ENCODE measurements at places on chromosomes 13 and 19.

DNA sequence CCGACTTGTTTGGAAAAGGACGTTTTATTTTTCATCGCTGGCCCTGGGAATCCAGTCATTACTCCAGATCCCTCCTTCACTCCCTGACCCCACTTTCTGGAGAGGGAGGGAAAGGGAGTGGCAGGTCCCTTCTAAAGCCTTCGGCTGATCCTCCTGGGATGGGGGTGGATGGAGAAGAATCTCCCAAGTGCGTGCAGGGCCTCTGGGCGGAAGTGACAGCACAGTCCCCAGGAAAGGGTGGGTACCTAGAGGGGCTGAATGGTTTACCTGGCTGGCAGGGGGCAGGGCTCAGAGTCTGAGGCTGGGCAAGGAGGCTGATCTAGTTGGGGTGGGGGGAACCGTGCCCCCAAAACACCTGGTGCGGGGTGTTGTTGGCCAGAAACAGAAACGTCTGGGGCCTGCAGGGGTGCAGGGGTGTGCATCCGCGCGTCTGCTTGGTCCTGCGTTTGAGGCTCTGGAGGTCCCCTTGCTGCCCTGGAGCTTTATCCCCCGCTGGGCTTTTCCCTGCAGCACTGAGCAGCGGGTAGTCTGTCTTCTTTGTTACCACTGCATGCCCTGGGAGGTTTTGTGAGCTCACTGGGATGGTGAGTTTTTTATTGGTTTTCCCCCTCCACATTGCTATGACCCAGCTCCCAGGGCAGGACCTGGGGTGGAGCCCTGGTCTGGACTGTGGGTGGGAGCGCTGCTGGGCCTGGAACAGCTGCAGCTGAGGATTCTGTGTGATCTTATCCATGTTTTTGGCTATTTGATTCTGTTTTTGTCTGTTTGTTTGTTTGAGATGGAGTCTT, 3.0 kb upstream of the ZNF628 start:
- DNase-seq = no peak

DNA sequence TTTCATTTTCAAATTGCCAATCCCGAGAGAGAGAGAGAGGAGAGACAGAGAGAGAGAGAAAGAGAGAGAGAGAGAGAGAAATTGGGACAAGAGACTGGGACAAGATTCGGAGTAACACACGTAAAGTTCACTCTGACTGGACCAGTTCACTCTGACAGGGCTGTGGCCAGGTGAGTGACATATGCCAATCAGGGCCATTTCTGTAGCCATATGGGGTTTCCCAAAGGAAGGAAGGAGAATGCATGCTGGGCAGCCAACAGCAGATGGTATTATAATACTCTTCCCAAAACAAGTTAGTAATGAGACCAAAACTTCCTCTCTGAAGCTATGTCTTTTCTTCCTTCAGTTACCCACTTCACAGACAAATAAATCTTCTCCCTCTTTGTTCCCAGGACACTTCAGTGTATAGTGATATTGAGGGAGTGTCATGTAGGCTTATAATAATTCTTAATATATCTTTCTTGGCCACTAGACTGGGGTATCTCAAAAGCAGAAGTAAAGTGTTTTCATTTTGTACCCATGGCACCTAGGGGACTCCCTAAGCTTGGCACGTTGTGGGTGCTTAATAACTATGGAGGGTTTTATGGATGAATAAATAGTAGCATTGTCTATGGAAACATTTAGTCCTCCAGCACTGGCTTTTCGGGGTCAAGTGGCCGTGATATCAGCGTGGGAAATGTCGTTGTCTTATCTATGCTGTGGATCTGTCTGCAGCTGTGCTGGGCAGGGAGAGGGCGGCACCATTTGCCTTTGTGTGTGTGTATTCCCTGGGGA, 51.6 kb downstream of the SERP2 start:
- no peak for DNase-seq

DNA sequence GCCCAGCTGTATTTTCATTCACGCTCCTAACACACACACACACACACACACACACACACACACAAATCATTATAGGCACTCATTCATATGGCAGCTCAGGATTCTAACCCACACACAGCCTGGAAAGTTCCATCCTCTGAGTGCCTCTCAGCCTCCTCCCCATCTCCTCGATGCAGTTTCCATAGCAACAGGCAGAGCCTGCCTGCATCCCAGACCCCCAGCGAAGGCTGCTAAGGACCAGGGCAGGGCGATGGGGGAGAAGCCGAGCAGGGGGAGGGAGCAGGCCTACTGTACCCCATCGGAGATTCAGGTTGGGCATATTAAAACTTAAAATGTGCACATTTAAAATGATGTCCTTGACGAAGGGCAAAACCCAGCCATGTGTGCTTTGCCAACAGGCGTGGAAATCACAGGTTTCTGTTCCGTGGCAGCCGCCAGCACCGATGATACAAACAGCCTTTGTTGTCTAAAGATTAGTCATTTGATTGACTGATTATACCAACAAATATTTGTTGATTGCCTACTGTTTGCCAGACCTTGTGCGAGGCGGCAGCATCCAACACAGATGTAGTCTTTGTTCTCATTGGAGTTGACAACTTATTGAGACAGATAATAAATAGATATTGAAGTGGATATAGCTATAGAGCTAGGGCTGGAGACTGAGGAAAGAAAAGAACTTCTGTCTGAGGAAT, 43.8 kb upstream of the USP29 start:
- DNase-seq = no peak

DNA sequence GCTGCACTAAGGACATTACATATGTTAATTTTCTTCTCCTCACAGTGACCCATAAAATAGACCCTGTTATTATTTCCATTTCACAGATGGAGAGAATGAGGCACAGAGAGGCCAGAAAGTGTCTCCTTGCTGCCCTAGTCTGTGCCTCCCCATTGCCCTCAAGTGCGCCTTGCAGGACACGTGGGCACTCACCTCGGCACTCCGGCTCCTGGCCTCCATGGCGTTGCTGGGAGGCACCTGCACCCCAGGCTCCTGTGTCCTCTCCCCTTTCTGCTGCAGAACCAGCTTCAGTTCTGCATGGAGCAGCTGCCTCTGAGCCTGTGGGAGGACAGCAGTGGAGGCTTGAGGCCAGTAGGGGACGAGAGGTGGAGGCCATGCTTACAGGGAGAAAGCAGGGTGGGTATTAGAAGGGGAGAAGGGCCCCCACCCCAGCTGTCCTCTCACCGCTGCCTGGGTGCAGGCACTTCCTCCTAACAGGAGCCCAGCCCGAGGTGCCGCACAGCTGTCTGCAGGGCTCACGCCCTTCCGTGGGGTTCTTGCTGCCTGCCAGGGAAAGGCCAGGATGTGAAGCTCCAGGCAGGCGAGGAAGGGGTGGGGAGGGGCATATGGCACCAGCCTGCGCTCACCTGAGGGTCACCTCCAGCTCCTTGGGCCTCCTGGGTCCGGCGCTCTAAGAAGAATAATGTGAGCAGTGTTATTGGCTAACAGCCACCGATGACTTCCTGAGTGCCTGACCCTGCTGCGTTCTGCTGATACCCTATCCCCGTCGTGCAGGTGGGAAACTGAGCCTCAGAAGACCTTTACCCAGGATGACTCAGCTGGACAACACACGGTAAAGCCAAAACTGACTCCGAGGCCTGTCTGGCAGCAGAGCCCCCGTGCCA, 5.2 kb downstream of the PRX start:
- peak; percentile 8 for DNase-seq

GRCh38 chr19:52957591-52957990, 5.1 kb downstream of the ZNF816 start:
- DNase-seq = no peak

DNA sequence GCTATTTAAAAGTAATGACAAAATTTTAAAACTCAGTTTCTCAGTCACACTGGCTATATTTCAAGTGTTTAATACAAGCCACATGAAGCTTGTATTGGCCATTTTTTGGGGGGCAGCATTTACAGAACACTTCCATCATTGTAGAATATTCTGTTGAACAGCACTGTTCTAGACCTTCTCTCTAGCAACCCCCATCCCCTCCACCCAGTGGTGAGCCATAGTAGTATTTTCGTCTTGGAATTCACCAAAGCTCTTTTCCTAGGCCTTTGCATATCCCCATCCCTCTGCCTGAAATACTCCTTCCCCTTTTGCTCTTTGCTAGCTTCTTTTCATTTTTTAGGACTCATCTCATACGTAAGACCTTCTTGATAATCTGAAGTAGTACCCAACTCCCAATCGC, 99.5 kb downstream of the ZC3H13 start:
- no peak for DNase-seq

DNA sequence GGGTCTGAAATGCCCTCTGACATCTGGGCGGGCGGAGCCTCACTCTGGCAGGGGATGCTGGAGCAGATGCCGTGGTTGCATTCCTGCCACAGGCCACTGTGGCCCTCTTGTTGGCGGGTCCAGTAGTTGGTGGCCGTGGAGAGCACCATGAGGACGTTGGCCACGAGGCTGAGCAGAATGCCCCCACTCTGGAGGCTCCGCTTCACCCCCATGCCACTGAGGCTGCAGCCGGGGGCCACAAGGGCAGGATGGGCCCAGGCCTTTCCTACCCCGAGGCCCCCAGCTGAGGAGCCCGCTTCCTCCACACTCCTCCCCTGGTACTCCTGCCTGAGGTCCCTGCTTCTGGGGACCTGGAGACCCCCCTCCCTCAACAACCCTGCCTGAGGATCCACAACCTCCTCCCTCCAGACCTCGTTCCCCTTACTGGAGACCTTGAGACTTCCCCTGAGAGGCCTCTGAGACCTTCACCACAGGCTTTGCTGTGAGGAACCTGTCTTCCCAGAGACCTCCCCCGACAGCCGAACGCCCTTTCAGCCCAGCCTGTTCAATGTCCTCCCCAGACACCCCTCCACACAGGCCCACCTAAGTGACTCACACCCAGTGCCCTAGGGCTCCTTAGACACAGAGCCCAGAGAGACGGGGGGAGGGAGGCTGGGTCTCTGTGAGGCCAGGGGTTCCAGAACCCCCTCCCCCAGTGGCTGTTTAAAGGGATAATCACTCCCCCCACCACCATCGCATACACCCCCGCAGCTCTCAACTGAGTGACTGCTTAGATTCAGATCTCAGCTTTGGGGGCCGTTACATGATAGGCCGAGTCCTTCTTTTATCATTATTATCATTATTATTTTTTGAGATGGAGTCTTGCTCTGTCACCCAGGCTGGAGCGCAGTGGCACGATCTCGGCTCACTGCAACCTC, at the start of gene CLDND2:
CLDND2 (minus strand) TSS at position 638 of the 917 bp plus-strand sequence; CDS start at position 212, 426 bp downstream.
- peak; percentile 65 for DNase-seq

DNA sequence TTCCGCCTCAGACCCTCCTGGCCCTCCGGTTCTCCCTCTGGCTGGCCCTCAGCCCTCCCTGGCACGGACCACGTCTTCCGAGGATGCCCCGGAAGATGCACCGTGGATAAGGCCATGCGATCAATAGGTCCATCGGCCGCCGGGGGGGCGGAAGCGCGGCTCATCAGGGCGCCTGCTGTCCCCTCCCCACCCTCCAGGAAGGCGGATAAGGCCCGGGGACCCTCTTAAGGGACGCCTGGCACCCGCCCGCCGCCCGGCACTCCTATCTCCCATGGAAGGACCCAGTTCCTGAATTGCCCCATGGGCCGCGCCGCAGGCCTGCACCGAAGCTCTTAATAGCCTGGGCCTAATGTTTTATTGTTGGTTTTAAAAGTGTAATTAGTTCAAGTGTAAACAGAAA, 46.2 kb upstream of the TCF3 start:
- DNase-seq = no peak

GRCh38 chr19:41670755-41671154, 17.3 kb downstream of the CEACAM7 start:
- DNase-seq = no peak

GRCh38 chr19:51059715-51060114, 5.2 kb downstream of the KLK13 start:
- DNase-seq = no peak

DNA sequence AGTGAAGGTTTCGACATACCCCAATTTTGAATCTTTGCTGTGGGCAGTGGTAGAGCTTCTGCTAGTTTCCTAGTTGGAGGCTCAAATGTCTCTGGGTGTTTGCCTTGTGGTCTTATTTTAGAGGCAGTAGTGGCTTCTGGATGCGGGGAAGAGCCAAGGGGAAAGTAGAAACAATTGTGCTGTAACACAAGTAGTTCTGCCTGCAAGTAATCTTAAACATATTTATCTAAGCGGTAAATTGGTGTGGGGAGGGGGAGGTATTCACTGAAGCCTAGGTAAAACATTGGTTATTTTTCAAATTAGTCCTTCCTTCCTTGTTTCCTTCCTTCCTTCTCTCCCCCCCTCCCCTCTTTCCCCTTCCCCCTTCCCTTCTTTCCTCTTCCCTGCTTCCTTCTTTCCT, at the start of gene PCDH20:
PCDH20 (minus strand) TSS at position 101 of the 400 bp plus-strand sequence. CDS start 691 bp downstream, outside the sequence.
- no peak for DNase-seq

DNA sequence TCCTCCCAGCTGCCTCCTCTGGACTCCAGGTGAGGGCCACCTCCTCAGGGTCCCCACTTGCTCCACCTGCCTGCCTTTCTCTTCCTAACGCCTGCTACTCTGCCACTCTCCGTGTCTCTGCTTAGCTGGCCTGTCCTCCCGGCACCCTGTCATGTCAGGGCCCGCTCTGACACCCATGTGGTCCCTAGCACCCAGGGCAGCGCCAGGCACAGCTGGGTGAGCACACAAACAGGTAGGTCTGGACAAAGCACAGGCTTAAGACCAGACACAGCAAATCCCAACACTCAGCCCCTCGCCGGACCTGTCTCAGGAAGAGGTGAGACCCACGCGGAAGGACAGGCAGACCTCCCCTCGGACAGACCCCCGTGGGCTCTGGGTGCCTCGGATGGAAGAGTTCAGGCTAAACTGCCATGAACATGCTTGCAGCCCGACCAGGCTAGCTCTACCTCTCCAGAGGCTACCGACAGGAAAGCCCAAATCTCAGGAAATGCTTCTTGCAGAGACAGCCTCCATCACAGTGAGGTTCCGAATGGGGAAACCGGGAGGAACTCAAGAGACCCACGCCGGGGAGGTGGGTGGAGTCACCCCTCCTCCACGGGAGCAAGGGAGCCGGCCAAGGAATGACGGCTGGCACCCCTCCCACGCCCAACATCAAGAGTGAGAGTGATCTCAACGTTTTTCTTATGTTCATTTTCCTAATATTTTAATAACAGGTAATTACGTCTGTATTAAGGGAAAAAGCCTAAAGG, 12.5 kb downstream of the ZNF787 start:
- no peak for DNase-seq

DNA sequence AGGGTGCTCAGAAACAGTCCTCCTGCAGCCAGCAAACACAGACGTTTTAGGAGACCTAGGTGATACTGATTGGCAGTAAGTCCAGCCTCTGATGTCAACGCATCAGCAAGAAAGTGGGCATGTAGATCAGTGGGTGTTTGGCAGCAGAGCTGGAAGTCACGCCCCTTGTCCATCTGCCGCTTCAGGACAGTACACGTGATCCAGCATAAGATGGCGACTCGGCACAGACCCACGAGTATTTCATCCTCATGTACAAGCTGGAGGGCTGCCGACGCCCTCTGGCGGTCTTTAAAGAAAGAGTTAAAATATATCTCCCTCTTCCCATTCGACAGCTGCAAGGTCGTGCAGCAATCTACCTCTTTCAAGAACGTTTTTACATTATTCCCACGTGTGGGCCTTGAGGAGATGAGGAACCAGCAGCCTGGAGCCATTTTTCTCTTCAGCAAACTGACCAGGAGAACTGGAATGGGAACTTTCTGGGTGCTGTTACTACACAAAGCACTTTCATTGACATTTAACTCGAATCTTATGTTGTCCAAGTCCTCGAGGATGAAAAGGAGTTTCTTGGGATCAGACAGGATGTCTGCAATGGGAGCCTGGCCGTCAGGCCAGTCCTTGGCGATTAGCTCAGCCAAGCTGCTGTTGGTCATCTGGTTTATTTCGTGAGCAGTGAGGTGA, 22.3 kb downstream of the NLRP11 start:
- DNase-seq = no peak

- peak; percentile 88 for DNase-seq
These were observed 580 bp downstream of the HSD17B14 start for GRCh38 chr19:48835734-48836088.

GRCh38 chr13:23921451-23921888, 24.2 kb upstream of the C1QTNF9B start:
- peak; percentile 58 for DNase-seq

- no peak for DNase-seq
These were observed 801 bp downstream of the MCF2L start for GRCh38 chr13:112969692-112970338.
